ENCODE measurements at places on chromosomes 2 and 18. TPM values are rescaled to one million over a fixed set of nuclear protein-coding genes. Genes with fewer than 3 reads are reported as not detected.

The WDR43 gene
- total RNA-seq = 42.5 TPM

The DYNAP gene
- not detected for total RNA-seq

DNA sequence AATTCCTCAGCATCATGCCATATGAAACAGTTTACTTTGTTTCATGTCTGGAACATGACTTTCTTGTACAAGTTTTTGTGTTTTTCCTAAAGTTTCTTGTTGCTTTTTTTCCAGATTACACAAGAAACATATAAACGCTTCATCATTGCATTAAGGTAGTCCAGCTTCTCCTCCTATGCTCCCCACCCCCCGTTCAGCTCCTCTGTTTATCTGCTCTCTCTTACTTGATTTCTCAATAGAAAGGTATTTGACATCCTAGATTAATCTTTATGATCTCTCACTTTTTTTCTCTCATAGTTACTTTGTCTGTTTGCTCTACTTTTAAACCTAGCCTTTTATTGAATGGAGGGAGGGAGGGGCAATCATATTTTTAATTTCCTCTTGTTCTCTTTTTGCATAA lies 25.4 kb downstream of the SLC40A1 start:
- DNase-seq = no peak

DNA sequence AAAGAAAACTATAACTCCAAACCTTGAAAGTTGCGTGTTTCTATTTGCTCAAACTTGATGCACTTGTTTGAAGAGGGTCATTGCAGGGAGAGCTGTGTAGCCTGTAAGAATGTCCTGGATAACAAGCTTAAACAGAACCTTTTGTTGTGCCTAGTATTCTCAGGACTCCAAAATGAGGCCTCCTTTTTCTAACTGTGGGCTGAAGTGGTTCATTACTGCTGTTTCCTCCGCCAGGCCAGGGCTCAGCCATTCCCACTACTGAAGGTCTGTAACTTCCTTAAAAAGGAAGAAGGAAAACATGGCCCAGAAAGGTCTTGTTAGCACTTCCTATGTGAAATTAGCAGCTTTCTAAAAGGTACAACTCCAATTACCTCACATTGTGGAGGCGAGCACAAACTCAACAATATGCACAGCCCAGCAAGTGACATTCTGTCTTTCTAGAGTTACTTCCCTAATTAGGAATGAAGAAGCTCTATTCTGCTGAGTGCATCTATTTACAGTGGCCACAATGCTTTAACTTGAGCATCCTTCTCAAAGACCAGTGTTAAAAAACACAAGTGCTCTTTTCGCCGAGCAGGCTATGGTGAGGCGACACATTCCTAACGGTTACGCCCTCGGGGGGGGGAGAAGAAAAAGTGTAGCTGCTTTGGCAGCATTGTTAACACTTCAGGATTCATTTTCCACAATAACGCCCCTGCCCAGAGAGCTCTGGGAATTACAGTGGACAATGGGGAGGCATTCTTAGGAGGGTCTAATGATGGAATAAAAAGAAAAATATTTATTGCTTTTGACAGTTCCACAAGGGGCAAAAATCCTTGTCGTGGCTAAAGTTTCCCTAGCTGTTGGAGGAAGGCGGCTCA lies 136.9 kb upstream of the SIX3 start:
- no peak for DNase-seq

GRCh38 chr2:155675920-155676319 lies 656.6 kb downstream of the NR4A2 start:
- DNase-seq = no peak

GRCh38 chr2:239889641-239890121 lies 135.5 kb downstream of the NDUFA10 start:
- DNase-seq = no peak

- DNase-seq = peak; percentile 39
Measured at GRCh38 chr2:172997031-172997430, 78.6 kb upstream of the MAP3K20 start.

- DNase-seq = no peak
Measured at GRCh38 chr18:59220164-59220783, 316 bp downstream of the GRP start.

- DNase-seq = peak; percentile 1
Measured at GRCh38 chr18:25365242-25365641, 13.3 kb upstream of the ZNF521 start.

The SPP2 gene
- not detected for total RNA-seq

The C2orf81 gene
- total RNA-seq = 1.3 TPM

The C2orf66 gene
- total RNA-seq = not detected

GRCh38 chr2:14551069-14551468 lies 81.4 kb upstream of the LRATD1 start:
- no peak for DNase-seq

GRCh38 chr18:2336690-2337392 lies 234.5 kb downstream of the METTL4 start:
- no peak for DNase-seq

- DNase-seq = no peak
Measured at GRCh38 chr2:140808820-140809219, 1322.0 kb downstream of the LRP1B start.

GRCh38 chr2:3430740-3431490 lies 51.4 kb downstream of the TRAPPC12 start:
- no peak for DNase-seq

The SLC5A7 gene
- not detected for total RNA-seq

DNA sequence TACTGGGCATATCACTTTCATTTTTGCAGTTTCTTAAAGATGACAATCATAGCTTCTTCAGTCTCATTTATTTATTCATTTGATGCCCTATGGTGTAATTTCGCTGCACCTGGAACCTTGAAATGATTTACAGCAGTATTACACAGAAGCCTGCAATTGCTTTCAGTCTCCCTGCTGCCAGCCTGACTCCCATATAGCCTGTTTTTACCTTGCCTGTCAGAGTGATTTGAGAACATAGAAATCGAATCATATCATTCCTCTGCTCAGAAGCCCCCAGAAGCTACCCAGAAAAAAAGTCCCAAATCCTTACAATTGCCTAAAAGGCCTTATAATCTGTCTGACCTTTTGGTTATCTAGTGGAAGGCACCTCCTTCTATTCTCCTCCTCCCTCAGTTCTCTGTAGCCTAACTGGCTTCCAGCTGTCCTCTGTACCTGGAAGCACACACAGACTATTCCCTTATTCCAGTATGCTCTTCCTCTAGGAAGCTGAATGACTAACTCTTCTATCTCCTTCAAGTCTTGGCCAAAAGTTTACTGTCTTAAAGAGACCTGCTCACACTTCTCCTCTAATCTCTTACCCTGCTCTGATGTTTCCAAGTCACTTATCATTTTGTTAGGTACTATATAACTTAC lies 12.6 kb downstream of the SCN3A start:
- DNase-seq = no peak

The SH2D6 gene
- not detected for total RNA-seq

DNA sequence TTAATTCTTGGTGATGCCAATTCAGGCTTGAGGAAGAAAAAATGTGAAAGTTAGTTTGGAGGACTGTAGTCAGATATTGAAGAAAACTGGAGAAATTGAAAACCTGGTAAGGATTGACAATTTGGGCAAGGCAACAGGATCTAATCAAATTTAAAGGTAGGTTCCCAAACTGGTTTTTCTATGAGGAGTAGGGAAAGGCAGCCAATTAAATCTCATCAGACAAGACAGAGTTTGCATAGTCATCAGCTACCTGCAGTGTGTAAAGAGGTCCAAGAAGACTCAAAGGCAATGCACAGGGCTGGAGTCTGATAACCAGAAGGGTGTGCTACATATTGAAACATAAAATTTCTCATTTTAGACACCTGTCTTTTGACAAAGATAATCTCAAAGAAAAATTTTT lies 16.0 kb upstream of the CAB39 start:
- no peak for DNase-seq

The DES gene
- total RNA-seq = 0.60 TPM

DNA sequence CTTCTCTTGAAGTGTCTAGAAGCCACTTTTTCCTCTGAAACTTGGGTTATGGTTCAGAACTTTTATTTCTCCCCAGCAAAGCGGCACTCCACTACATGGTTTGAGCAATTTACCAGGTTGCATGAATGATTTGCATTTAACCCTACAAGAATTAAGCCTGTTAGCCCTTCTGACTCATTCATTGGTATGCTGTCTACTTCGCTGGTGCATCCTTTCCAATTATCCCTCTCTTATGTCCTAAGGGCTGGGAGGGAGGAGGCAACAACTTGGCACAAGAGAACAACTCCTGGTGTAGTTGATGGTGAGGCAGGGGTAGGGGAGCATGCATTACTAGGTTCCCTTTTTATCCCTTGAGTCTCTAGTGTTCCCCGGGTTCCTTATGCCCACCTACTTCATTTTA lies 293.4 kb upstream of the MEX3C start:
- peak; percentile 7 for DNase-seq

- no peak for DNase-seq
Measured at GRCh38 chr2:189534854-189535832, 45.4 kb downstream of the SLC40A1 start.

The TMEM37 gene
- total RNA-seq = not detected
